ENCODE measurements at places on chromosomes 7 and 10.

DNA sequence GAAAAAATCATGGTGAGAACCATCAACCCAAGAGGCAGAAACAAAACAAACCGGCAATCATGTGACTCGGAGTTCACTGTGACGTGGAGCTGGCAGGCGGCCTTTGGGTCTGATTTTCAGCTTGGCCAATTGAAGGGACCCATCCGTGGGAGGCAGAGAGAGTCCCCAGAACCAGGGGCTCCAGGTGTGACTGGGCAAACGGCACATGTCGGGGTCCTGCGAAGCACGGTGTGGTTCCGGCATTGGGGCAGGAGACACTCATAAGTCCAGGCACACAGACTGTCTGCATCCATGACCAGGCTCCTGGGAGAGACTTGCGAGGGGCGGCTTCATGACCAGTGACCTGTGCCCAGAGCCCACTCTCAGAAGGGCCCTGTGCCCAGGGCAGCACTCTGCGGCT, 12.6 kb upstream of the CNPY1 start:
- DNase-seq = no peak

- no peak for DNase-seq
These were observed 19.9 kb downstream of the UPF2 start for GRCh38 chr10:12022580-12023257.

DNA sequence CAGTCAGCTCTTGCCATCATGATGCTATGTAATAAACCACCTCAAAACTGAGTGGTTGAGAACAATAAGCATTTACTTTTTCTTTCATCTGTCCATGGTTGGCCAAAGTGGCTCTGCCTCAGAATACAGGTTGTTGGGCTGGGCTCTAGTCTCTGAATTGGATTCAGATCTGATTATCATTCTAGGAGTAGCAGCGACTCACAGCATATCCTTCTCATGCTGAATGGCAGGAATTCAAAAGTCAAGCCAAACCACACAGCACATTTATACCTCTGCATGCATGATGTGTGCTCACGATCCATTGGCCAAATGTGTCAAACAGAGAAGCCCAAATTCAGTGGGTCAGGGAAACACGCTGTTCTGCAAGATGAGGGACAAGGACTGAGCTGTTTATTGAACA, 13.6 kb upstream of the GALNT11 start:
- no peak for DNase-seq

GRCh38 chr7:157392256-157393037, 55.6 kb downstream of the DNAJB6 start:
- no peak for DNase-seq

DNA sequence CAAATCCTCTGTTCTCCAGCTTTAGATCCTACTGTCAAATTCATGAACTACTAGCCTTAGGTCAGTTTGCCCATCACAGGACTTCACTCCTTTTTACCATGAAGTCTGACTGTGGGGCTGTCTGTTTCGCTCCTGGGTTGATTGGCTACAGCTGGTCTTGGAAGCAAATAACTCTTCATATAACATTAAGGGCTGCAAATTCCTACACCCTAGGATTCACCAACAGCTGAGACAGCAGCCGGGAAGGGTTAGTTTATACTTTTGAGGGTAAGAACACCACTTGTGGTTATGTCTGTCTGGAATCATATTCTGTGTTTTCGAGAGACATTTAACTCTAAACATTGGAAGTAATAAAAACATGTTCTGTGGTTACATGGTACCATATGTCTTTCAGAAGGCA, 55.9 kb upstream of the KIAA1217 start:
- no peak for DNase-seq

DNA sequence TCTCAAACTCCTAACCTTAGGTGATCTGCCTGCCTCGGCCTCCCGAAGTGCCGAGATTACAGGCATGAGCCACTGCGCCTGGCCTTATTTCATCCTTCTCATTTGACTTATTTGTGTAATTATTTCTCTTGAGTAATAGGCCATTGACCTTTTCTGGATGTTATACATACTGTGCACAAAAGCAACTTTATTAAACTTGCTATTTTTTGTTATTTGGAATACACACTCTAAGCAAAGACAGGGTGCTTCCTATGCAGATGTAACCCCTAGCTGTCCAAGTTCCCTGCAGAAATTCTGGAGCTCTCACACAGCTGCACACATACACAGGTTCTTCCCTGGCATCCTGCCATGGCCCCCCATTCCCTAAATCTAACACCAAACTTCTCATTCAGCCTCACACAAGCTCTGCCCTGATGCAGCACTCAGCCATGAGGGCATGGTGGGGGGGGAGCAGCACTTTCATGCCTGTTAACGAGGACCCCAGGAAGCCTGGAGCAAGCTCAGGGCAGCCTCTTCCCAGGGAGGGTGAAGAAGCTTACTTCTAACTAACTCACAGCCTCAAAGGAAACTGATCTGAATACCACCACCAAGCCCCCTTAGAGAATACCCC, 33.2 kb downstream of the SH3PXD2A start:
- DNase-seq = no peak

GRCh38 chr10:5595591-5595990, 70.8 kb downstream of the ASB13 start:
- DNase-seq = no peak

DNA sequence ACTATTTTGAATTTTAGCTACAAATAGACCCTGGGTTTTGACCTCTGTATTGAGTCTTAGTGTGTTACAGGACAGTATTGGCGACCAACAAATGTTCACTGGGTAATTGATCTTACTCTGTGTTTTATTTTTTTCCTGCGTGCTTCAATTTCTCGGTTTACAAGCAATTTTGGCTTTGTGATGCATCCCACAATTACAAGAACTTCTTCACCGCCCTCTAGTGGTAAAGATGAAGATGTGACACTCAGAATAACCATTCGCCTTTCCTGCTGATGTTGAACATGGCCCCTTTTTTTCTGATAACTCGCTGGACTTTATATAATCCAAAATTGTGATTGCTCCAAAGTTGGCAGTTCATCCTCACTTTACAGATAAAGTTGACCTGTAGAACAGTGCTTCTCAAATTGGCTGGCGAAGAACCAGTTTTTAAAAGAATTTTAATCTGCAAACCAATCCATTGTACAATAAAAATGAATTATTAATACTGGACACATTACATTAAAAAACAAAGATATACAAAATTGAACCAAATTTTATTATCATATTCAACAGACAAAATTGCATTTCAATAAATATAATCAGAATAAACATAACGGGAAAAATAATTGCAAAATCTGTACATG, 20.2 kb upstream of the SMC3 start:
- DNase-seq = no peak

- DNase-seq = no peak
These were observed 187.4 kb upstream of the PDE1C start for GRCh38 chr7:32257621-32258020.

DNA sequence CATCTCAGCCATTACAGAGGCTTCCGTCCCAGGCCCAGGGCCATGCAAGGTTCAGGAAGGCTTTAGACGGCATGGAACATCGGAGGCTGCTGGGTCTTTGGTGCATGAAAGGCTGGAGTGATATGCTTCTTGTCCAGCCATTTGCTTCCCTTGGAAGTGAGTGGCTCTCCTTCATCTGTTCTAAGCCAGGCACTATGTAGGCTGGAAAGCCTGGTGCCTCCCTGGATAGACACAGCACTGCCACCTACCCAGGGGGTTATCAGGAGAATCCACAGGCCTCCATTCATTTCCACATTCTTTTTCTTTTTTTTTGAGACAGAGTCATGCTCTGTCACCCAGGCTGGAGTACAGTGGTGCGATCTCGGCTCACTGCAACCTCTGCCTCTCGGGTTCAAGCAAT, 31.6 kb upstream of the USP6NL start:
- DNase-seq = no peak

DNA sequence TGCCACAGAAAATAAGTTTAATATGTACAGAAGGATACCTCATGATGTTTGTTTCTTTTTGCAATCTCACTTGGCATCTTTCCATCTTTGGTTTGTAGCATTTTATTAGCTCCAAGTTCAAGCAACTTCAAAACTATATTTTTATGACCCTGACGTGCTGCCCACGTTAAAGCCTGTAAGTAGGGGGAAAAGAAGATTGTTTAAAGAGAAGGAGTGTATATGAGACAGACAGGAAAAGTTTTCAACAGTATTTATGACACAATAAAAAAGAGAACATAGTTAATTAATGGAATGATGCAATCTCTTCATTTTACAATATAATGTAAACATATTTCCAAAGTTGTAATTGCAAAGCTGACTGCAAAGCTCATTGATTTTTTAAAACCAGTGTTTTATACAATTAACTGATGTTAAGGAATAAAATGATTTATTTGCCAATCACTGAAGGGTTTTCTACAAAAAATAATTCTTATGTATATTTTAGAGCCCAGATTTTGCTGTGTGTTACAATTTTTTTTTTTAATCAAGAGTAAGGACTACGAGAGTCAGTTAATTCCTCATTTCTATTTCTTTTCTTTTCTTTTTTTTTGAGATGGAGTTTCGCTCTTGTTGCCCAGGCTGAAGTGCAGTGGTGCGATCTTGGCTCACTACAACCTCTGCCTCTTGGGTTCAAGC, 42.5 kb downstream of the ASZ1 start:
- DNase-seq = no peak

DNA sequence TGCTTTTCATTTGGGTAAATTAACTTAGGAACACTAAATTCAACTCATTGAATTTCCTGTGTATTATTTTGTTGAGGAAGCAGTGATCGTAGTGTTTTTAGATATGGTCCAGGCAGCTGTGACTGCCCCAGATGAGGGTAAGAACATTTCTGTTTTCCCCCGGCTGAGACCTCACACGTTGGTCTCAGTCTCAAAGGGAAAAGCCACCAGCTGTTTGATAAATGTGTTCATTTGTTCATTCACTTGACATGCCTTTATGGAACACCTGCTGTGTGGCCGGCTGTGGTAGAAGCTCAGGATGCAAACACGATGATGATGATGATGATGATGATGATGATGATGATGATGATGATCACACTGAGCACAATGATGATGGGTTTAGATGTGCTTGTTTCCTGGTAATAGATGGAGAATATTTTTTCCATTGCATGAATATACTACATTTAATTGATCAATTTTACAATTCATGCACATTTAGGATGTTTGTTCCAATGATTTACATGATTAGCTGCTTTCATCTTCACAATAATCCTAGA, 125.6 kb upstream of the ZNF32 start:
- no peak for DNase-seq

GRCh38 chr10:18681366-18681765, 22.1 kb downstream of the ARL5B start:
- DNase-seq = no peak

GRCh38 chr10:93837822-93838221, 56.0 kb upstream of the SLC35G1 start:
- no peak for DNase-seq

DNA sequence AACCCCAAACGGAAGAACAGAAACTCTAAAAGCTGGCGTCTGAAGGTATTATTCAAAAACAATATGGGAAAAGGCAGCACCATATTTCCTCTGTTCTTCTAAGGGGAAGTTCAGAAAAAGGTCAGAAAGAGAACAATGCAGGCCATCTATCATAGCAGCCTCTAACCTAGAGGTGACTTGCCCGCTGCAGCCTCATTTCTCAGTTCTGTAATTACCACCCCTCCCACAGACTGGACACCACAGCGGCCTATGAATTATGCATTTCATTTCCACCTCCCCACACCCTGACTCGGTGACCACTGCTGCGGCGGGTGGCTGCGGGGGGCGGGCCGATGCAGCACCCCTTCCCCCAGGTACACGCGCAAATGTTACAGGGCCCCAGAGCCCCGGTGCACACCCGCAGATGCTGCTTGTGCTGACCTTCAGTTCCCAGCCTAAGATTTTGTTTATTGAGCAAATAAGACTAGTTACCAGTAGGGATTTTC, 125.5 kb downstream of the CLEC2L start:
- no peak for DNase-seq

DNA sequence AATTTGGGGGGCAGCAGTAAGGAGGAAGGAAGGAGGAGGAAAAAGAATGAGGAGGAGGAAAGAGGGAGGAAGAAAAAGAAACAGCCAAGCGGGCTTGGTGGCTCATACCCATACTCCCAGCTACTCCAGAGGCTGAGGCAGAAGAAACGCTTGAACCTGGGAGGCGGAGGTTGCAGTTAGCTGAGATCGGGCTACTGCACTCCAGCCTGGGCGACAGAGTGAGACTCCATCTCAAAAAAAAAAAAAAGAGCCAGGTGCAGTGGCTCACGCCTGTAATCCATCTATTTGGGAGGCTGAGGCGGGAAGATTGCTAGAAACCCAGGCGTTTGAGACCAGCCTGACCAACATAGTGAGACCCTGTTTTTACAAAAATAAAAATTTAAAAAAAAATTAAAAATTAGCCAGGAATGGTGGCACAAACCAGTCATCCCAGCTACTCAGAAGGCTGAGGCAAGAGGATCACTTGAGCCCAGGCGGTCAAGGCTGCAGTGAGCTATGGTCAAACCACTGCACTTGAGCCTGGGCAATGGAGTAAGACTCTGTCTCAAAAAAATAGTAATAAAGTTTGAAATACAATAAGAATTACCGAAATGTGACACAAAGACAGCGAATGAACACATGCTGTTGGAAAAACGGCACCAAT, 14.1 kb upstream of the CRCP start:
- no peak for DNase-seq

GRCh38 chr10:9733766-9734165, 1283.9 kb upstream of the CELF2 start:
- no peak for DNase-seq

- no peak for DNase-seq
These were observed 43.5 kb upstream of the NKX2-3 start for GRCh38 chr10:99489271-99489670.

GRCh38 chr10:593901-594457, 95.5 kb downstream of the DIP2C start:
- DNase-seq = no peak

DNA sequence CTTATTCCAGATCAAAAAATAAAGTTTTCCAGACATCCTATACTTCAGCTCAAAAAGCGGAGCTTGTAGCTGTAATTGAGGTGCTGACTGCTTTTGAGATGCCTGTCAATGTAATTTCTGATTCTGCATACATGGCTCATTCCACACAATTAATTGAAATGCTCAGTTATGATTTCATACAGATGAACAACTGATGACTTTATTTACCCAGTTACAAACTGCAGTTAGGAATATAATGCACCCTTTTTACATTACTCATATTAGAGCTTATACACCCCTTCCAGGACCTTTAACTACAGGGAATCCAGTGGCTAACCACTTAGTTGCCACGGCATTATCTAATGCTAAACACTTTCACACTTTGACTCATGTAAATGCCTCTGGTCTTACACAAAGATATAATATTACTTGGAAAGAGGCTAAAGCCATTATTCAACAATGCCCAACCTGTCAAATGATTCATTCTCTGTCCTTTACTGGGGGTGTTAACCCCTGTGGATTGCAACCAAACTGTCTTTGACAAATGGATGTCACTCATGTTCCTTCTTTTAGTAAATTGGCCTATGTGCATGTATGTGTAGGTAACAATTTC, 147.3 kb downstream of the ZNF33B start:
- DNase-seq = no peak

GRCh38 chr10:58836991-58837575, 324.4 kb downstream of the BICC1 start:
- no peak for DNase-seq

Data from effector CD8-positive, alpha-beta T cell (primary cell).